ENCODE measurements at places on chromosomes 16 and 17. TPM values are rescaled to one million over a fixed set of nuclear protein-coding genes. Genes with fewer than 3 reads are reported as not detected.

Gene TGFB1I1
- 54.3 TPM for total RNA-seq

Gene CNGB1
- 0.06 TPM for total RNA-seq

Gene RHBDL3
- total RNA-seq, result 4.1 TPM

Gene ITGAE
- 72.3 TPM for total RNA-seq

Gene WNT9B
- total RNA-seq, result not detected

Gene RPGRIP1L
- 11.8 TPM for total RNA-seq

Gene ALOXE3
- 10.3 TPM for total RNA-seq

Gene KRTAP4-1
- 0.24 TPM for total RNA-seq

Gene ITGAD
- not detected for total RNA-seq

Gene OMG
- total RNA-seq, result not detected

Gene CCL14
- not detected for total RNA-seq

Gene HSD17B1
- 1.1 TPM for total RNA-seq

Gene SEZ6
- total RNA-seq, result not detected

Gene JPT2
- 197 TPM for total RNA-seq

Gene PRAC1
- total RNA-seq, result not detected

Gene HS3ST3A1
- 0.69 TPM for total RNA-seq

Gene FZD2
- total RNA-seq, result 26.1 TPM

Gene TEX14
- total RNA-seq, result 0.36 TPM

Gene AATK
- total RNA-seq, result 0.69 TPM

Gene NLRC5
- 2.7 TPM for total RNA-seq

Gene BANP
- 17.1 TPM for total RNA-seq

Gene SPATA32
- total RNA-seq, result 0.14 TPM

Gene SLC5A10
- total RNA-seq, result 0.21 TPM

Gene SRCIN1
- total RNA-seq, result 2.4 TPM

Gene CD300A
- not detected for total RNA-seq

Gene PRMT7
- total RNA-seq, result 28.2 TPM

Gene KIF19
- total RNA-seq, result 0.06 TPM

Gene ITGA2B
- 1.1 TPM for total RNA-seq

Gene EFCAB3
- total RNA-seq, result not detected

Gene GLTPD2
- total RNA-seq, result not detected

Gene ATP2A3
- 5.7 TPM for total RNA-seq

Gene RASD1
- 6.2 TPM for total RNA-seq

Gene NUDT16L1
- 21.1 TPM for total RNA-seq

Gene SLC6A2
- total RNA-seq, result 0.07 TPM

Gene SLC16A5
- total RNA-seq, result 18.7 TPM

Gene RUNDC3A
- 1.1 TPM for total RNA-seq

Gene KRT222
- total RNA-seq, result 0.51 TPM

Gene SPAG9
- total RNA-seq, result 72.1 TPM

Gene FOXN1
- total RNA-seq, result 0.02 TPM

Gene KRT36
- total RNA-seq, result not detected

Gene XYLT1
- 0.96 TPM for total RNA-seq

Gene NLRC3
- total RNA-seq, result not detected

Gene NPIPA8
- 1.1 TPM for total RNA-seq

Gene DRC3
- total RNA-seq, result 2.3 TPM

Gene HOXB9
- 7.5 TPM for total RNA-seq

Gene PTX4
- not detected for total RNA-seq

Gene PYY
- not detected for total RNA-seq

Gene CACNG4
- 15.0 TPM for total RNA-seq

Gene VTN
- total RNA-seq, result 20.2 TPM

Gene ACE
- total RNA-seq, result 3.4 TPM

Gene KRT40
- not detected for total RNA-seq

Gene GJD3
- 0.71 TPM for total RNA-seq

Gene KIF1C
- 108 TPM for total RNA-seq

Gene PIPOX
- total RNA-seq, result 0.29 TPM

Gene NPIPB13
- 3.4 TPM for total RNA-seq

Gene CCDC47
- total RNA-seq, result 116 TPM

Gene GPR142
- not detected for total RNA-seq

Gene ZNF267
- 6.9 TPM for total RNA-seq

Gene SHISA9
- 0.08 TPM for total RNA-seq

All from A549 treated with dexamethasone at 1 μM for 4 hours (cell line).